Activated CD4-positive, alpha-beta T cell treated with anti-CD3 and anti-CD28 coated beads, Interleukin-2, amount 50 U/mL, for 1 hour (primary cell): ENCODE measurements at places on chromosomes 3 and 15.

GRCh38 chr15:60479361-60480110 lies 594 bp upstream of the ICE2 start:
- DNase-seq: peak; percentile 4

DNA sequence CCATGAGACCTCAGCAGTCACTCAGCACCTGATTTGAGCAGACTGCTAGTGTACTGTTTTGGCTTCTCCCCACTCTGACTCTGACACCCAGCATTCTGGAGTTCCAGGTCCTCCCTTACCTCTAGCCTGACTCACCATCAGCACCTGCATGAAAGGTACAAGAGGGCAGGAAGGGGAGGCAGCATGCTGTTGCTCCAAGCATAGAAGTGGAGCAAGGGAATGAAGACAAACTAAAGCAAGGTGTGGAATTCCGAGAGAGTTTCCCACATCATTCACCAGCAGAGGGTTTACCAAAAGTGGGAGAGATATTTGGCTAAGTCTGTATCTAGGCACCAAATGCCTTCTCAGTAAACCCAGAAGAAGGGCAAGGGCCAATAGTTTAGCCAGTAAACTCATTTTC lies 21.3 kb downstream of the HEXA start:
- DNase-seq: no peak

GRCh38 chr3:26647078-26647477 lies 24.5 kb downstream of the LRRC3B start:
- DNase-seq: no peak

DNA sequence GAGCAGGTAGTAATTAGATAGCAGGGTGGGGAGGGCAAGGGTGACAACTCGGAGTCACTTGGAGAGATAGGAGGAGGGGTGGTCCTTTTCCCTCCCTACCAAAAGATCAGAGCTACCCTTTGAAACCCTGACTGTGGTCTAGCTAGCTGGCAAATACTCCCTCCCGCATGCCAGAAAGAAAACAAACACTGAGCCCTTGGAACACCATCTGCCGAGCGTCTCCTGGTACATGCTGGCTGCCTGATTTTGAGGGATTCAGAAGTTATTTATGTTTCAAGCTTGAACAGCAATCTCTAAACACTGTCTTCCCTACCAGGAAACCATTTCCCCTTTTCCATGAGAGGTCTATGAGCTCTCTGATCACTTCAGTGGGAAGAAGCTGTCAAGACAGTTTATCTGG lies 291.6 kb upstream of the CFAP20DC start:
- no peak for DNase-seq

- DNase-seq: peak; percentile 52
Measured at GRCh38 chr3:185659942-185660921, 74.1 kb downstream of the SENP2 start.
